ENCODE measurements at places on chromosomes 7 and 10.

DNA sequence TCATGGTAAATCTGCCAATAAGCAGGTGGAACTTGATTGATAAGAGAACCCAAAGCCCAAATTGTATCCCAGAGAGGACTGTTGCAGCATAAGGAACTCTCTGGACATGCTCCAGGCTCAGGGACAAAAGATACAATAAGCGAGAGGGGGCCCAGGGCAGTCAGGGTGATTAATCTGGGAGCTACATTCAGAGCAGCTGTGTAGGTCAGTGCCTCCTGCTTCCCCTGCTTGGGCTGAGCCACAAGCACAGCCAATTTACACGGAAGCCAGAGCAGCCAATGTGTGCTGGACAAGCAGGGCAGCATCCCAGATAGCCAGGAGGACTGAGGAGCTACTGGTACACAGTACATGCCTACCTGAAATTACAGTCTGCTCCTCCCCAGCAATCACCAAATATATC lies 24.2 kb downstream of the MYPN start:
- DNase-seq, result no peak

GRCh38 chr10:121722665-121723064 lies 124.4 kb upstream of the FGFR2 start:
- DNase-seq, result no peak

GRCh38 chr10:52276163-52276562 lies 37.9 kb upstream of the DKK1 start:
- DNase-seq, result no peak

DNA sequence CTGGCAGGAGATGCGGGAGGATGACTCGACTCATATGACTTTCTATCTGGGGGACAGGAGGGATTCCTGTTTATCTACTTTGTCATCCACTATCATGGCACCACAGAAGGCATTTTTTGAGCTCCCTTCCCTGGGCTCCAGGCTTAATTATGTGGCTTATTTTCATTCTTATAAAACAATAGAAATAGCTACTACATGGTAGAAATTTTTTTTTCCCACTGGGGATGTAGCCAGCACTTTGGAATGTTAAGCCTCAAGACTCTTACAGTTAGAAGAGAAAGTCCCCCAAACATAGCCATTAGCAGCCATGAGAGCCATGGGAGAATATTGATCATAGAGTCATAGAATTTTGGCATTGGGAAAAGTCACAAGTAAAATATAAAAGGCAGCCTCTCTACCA lies 14.6 kb upstream of the FAM180A start:
- DNase-seq, result no peak

DNA sequence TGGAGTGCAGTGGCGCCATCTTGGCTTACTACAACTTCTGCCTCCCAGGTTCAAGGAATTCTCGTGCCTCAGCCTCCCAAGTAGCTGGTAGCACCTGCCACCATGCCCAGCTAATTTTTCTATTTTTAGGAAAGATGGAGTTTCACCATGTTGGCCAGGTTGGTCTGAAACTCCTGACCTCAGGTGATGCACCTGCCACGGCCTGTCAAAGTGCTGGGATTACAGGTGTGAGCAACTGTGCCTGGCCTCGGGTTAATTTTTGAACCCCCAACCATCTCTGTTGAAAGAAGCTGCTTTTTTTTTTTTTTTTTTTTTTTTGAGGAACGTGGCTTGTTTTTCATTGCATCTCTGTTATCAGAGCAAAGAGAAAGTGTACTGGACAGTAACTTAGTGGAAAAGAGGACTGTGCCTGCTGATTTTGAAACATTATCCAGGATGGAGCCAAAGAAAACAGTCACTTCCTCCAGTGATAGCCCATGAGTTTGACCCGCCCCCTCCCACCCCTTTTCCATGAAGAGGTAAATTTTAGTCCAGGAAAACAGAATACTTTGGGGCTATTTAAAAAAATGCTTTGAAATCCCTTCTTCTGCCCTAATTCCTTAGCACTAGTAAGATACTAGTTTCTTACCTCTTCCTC lies 38.3 kb downstream of the WBP1L start:
- no peak for DNase-seq

GRCh38 chr7:2597273-2597640 lies 34.5 kb upstream of the TTYH3 start:
- no peak for DNase-seq

GRCh38 chr7:123637878-123638277 lies 17.8 kb upstream of the LMOD2 start:
- DNase-seq, result no peak

GRCh38 chr10:92593619-92594588 lies 974 bp downstream of the KIF11 start:
- DNase-seq, result no peak

- DNase-seq, result no peak
Measured at GRCh38 chr10:29600821-29601220, 34.0 kb downstream of the SVIL start.

DNA sequence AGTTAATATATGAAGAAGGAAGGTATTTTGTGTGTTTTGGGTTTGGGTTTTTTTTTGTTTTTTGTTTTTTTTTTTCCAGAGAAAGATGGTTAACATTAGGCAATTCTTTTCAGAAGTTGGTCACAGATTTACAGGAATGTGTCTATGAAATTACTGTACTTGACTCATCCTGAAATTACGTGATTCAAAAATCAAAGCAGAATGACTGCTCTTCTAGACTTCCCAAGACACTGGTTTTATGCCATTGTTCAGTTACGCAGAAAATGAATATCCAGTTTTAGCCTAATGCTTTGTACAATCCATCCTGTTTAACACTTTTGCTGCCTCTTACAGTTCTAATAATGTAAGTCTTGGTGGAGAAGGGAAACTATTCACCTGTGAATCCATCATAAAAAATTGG lies 39.7 kb upstream of the CELF2 start:
- DNase-seq, result no peak

DNA sequence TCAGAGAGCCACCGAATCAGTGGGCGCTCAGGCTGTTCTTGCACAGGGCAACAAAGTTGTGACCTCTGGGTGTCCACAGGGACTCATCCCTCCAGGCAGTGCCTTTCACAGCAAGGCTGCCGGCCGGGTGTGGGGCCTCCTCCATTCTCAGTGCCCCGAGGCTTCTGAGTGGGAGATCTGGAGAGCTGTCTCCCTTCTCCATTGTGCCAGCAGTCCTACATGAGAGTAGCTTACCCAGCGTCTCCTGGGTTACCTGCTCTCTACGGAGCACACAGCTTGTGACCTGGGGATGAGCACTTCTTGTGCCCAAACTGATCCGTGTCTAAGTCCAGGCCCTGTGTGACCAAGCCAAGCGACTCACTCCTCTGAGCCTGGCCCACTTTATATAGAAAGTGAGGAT lies 240.9 kb upstream of the GRB10 start:
- DNase-seq, result no peak

- DNase-seq, result no peak
Measured at GRCh38 chr10:129853562-129853903, 110.5 kb downstream of the EBF3 start.

- no peak for DNase-seq
Measured at GRCh38 chr10:33067917-33068316, 109.9 kb upstream of the ITGB1 start.

DNA sequence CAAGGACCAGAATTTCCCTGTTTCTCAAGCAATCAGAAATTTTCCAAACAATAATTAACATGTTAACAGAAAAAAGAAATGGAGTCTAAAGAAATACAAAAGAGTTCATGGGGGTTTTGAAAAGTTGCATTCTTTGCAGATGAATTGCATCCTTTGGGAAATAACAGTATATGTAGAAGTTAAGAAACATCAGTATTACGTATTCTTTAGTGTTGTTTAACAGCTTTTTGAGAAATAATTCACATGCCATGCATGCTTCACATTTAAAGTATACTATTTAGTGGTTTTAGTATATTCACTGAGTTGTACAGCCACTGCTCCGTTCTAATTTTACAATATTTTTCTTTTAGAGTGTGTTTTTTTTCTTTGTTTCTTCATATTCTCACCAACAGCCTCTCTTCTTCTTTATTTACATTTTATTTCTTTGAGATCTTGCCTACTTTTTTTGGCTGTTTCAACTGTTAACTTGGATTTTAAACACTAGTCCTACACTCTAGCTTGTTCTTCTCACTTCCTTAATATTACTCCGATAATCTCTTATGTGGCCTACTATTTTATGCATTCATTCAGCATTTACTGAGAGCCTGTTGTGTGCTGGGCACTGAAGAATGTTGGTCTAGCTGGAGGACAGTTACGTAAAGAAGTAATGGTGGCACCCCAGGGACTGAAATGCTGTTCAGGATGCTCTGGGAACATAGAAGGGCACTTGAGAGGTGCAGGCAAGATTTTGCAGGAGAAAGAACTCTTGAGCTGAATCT lies 330.1 kb downstream of the EXOC4 start:
- no peak for DNase-seq

DNA sequence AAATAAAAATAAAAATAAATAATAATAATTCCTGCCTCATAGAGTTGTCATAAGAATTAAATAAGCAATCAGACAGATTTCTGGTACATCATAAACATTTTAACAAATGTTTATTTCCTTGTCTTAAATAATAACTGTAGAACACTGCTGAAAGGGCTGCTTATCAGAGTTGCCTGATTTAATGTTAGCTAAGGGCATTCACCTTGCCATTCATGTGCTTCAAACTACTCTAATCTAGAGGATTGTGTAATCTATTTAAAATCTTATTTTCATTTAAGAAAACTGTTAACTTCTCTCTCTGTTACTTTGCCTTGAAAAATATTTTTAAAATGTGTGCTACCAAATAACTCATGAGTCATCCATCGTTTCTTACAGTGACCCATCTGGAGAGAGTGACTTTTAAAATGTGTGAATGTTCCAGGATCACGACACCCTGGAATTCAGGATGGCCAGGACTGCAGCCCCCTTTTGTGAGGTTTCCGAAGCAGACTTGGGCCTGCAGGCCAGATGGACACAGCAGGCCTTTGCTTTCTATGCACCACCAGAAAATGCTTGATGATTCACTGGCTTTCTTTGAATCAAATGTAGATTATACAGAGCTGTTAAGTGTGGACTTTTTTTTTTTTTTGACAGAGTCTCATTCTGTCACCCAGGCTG lies 109.1 kb upstream of the TNS3 start:
- DNase-seq, result no peak

DNA sequence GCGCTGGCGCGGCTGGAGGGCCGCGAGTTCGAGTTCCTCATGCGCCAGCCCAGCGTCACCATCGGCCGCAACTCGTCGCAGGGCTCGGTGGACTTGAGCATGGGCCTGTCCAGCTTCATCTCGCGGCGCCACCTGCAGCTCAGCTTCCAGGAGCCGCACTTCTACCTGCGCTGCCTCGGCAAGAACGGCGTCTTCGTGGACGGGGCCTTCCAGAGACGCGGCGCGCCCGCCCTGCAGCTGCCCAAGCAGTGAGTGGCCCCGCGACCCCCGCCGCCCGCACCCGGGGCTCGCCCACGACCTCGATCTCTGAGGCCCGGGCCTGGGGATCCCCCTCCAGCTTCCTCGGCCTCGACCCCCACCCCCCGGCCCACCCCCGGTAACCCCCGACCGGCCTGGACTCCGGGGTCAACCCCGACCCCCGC lies 537 bp downstream of the FOXK1 start:
- no peak for DNase-seq

DNA sequence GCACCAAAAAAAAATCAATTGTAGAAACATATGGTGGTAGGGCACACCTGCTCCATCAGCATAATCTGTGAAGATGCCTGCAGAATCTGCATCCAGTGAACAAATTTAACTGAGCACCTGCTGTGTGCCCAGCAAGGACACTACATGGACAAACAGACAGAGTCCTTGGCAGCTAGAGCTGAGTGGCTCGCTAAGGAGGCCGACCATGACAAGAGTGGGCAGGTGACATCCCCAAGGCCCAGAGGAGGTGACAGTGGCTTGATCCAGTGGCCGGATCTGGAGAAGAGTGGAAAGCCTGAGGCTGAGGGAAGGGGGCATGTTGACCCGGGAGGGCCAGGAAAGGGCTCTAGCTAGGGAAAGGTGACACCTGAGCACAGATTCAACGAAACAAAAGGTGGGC lies 68.1 kb downstream of the MAD1L1 start:
- no peak for DNase-seq

DNA sequence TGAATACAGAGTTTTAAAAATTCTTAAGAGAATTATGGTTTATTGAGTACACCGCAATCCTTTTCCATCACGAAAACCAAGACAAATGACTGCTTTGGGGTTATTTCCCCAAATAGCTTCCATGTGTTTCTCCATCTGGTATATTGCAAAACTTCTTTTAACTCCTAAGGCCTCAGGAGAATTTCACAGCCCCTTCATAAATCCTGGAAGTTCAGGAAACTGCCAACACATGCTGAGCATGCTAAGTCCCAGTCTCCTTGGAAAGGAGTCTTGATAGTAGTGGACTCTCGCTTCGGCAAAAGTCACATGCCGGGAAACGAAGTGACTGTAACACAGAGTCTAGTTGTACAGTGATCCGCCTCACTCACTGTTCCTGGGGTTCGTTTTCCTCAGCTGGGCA lies 88.1 kb upstream of the RSU1 start:
- DNase-seq, result no peak

Data from GM12891 (cell line).